Gastrocnemius medialis (tissue), 4 donors: ENCODE measurements at places on chromosomes 4 and X.

DNA sequence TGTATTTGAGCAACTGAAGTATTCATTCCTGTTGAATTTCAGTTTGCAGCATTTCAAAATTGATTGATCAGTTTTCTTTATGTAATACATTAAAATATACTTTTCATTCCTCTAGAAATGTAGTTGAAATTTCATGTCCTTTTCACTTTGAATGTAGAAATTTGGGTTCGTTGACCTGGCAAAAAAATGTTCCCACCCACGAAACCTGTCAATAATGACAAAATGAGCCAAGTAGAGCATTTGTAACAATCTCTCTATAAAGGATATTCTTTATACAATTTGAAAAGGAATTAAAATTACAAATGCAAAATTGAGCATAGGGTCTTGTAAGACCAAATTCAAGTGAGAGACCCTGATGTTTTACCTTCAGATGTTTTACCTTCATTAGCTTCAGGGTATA is 283.9 kb downstream of the ANKRD50 start:
- no peak for DNase-seq

- no peak for DNase-seq
Measured at GRCh38 chrX:137062915-137063617, 29.3 kb upstream of the GPR101 start.

- no peak for DNase-seq
Measured at GRCh38 chr4:41318839-41319530, 62.3 kb downstream of the UCHL1 start.

DNA sequence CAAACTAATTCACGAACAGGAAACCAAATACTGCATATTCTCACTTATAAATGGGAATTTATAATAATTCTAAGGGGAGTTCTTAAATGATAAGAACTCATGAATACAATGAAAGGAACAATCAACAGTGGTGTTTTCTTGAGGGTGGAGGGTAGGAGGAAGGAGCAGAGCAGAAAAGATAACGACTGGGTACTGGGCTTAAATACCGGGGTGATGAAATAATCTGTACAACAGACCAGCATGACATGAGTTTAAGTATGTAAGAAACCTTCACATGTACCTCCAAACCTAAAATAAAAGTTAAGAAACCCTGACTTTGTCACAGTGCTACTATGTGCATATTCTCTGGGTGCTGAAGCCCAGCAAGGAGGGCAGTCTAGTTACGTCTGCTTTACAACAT is 6.6 kb downstream of the FREM3 start:
- no peak for DNase-seq

- no peak for DNase-seq
Measured at GRCh38 chrX:47568656-47569295, 7.8 kb downstream of the ARAF start.

DNA sequence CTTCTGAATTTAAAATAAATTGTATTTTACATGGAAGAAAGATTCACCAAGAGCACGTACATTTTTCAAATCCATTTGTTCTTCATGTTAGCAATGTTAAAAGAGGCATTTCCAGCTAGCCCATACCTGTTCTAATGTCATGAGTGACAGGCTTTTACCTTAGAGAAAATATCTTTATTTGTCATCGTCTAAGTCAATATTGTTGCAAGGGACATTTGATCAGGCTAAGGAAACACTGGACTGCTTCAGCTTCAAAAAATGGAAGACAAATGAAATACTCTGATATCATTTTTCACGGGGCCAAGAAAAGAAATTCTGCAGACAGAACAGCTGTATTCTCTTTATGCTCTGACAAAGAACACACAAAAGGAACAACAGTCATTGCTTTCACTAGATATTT is 207.7 kb downstream of the RCHY1 start:
- DNase-seq, result no peak

DNA sequence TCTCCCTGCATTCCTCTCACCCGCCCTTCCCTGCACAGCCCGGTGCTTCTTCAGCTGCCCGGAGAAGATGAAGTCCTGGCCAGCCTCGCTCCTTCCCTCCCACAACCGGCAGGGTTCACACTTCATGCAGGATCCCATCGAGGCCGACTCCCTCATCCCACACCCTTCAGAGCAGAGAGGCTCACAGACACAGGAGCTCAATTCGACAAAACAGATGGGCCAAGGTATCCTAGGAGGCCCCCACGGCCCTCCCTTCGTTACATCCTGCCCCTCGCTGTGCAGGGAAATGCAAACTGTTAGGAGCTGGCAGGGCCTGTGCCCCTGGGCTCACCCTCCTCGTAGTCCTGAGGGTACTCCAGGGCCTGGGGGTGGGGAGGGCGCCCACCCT is 238.1 kb downstream of the DHRSX start:
- no peak for DNase-seq
